ENCODE measurements at places on chromosomes 7 and 10. TPM values are rescaled to one million over a fixed set of nuclear protein-coding genes. Genes with fewer than 3 reads are reported as not detected.

ACHE gene
- total RNA-seq: 9.8 TPM

TRIM73 gene
- total RNA-seq: 22.4 TPM

FAM131B gene
- 1.2 TPM for total RNA-seq

PRF1 gene
- 0.55 TPM for total RNA-seq

GDF2 gene
- 0.39 TPM for total RNA-seq

CALHM3 gene
- 0.39 TPM for total RNA-seq

DNA2 gene
- 7.6 TPM for total RNA-seq

TSPAN14 gene
- 61.4 TPM for total RNA-seq

C10orf95 gene
- total RNA-seq: 1.3 TPM

CHPF2 gene
- total RNA-seq: 66.5 TPM

KLF14 gene
- 0.93 TPM for total RNA-seq

HOGA1 gene
- 0.55 TPM for total RNA-seq

BTBD16 gene
- 4.9 TPM for total RNA-seq

PRR15 gene
- not detected for total RNA-seq

CHST3 gene
- total RNA-seq: 107 TPM
